Spinal cord (tissue), 10 donors: ENCODE measurements at places on chromosomes 5 and 9. TPM values are rescaled to one million over a fixed set of nuclear protein-coding genes. Genes with fewer than 3 reads are reported as not detected.

PARP8 gene
- total RNA-seq: 39.1 TPM

PCDHAC2 gene
- 27.1 TPM for total RNA-seq

B4GALT1 gene
- 10.7 TPM for total RNA-seq

IFNA13 gene
- total RNA-seq: not detected

CENPK gene
- 16.0 TPM for total RNA-seq

UBQLN1 gene
- 93.7 TPM for total RNA-seq

SLC1A1 gene
- 47.2 TPM for total RNA-seq

OR1J2 gene
- not detected for total RNA-seq

TRPM3 gene
- 198 TPM for total RNA-seq

LRRC19 gene
- total RNA-seq: not detected

EQTN gene
- total RNA-seq: 1.9 TPM

ITK gene
- 0.50 TPM for total RNA-seq

ORM1 gene
- total RNA-seq: 0.72 TPM

TAF11L10 gene
- total RNA-seq: not detected

HTR4 gene
- total RNA-seq: 6.6 TPM

PHAX gene
- 85.4 TPM for total RNA-seq

GLDC gene
- total RNA-seq: 20.3 TPM

CER1 gene
- total RNA-seq: 0.72 TPM

OR1Q1 gene
- total RNA-seq: not detected

PCDHGA11 gene
- total RNA-seq: 8.0 TPM

QRFP gene
- not detected for total RNA-seq

TRIM52 gene
- total RNA-seq: 13.2 TPM

LECT2 gene
- not detected for total RNA-seq

ANP32B gene
- 14.5 TPM for total RNA-seq

PIP5KL1 gene
- 2.7 TPM for total RNA-seq

PCDHB14 gene
- 10.4 TPM for total RNA-seq

NR5A1 gene
- total RNA-seq: 0.11 TPM

WDR31 gene
- total RNA-seq: 3.4 TPM

STKLD1 gene
- total RNA-seq: 1.2 TPM

CYSTM1 gene
- 42.0 TPM for total RNA-seq

BRINP1 gene
- total RNA-seq: 83.5 TPM

TNFSF8 gene
- total RNA-seq: 2.3 TPM

SV2C gene
- 16.2 TPM for total RNA-seq

WDR38 gene
- 0.59 TPM for total RNA-seq

SLC22A4 gene
- total RNA-seq: 8.7 TPM
